ENCODE measurements at places on chromosomes 1 and 21.

DNA sequence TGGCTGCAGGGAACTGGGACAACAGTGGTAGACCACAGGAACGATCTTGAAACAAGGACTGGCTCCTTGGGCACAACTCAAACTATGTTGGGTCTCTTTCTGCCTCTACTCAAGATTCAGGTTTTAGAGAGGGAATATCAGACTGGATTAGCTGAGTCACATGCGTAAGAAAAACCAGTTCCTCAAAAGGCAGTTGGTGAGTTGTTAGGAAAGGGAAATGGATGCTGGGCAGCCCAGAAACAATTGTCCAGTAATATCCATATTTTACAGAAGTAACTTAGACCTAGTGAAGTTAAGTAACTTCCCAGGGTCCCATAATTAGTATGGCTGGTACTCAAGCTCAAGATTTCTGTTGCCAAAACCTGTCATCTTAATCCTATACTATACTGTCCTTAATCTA is 27.0 kb upstream of the TMEM39B start:
- no peak for DNase-seq

DNA sequence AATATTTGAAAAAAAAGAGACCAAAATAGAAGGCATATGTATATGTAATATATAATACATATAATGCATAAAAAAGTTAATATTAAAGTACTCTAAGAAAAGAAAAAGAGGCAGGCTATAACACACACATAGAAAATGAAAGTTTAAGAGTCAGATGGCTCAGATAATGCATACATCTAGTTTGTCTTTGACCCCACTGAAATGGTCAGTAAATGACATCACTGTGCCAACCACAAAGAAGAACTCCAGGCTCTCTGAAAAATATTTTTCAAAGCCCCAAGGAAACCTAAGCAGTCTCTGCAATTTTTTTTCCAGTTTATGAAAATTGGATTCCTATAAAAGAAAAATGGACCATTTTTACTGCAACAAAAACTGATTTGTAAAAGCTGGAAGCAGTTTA is 55.4 kb upstream of the SCYL3 start:
- DNase-seq: no peak

DNA sequence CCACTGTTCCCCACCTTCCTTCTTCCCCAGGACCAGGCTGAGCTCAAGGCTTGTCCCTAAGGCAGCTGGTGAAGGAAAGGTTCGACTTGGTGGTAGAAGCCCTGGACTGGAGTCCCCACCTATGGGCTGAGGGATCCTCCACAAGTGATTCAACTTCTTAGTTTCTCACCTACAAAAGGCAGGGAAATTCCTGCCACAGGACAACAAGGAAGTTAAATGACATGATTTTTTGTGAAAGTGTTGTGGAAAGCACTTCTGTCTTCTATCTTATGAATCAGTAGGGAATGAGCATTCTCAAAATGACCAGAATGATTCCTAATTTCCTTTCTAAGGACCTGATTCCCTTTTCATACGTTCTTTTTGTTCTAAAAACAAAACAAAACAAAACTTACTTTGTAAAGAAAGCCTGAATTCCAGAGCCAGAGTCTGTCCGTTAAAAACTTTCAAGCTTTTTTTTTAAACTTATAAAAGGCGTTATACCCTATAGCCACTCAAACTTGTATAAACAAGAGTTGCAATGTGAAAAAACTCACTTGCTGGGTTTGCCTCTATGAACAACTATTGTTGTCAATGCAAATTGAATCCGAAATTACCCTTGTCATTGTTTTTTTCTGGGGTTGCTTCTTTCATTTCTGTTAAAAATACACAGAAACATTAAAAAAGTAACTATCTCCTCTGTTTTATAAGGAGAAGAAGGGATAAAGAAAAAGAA is 12.2 kb downstream of the KCNJ15 start:
- no peak for DNase-seq

DNA sequence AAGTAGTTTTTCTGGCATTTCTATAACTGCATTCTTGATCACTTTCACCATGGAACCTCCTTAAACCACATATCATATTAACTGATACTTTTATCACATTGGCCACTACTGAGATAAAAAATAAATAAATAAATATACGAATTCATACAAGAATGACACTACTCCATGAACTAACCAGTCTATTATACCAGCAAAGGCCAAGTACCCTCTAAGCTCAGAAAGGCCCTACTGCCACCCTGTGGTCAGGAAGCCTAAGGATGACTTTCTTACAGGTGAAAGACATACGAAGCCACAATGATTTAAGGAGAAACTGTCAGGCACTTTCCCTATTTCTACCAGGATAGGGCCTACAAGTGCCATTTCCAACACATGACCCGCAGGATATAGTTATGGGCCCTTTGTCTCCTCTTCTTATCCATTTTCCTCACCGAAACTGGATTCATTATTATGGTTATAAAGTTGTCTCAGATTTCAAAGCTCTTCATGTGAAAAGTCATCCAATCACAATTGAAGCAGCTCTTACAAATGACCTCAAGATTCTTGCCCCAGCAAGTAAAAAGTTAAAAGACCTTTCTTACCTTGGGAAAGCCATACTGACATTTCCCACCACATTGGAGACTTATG is 23.9 kb downstream of the DNAJC8 start:
- peak; percentile 24 for DNase-seq

DNA sequence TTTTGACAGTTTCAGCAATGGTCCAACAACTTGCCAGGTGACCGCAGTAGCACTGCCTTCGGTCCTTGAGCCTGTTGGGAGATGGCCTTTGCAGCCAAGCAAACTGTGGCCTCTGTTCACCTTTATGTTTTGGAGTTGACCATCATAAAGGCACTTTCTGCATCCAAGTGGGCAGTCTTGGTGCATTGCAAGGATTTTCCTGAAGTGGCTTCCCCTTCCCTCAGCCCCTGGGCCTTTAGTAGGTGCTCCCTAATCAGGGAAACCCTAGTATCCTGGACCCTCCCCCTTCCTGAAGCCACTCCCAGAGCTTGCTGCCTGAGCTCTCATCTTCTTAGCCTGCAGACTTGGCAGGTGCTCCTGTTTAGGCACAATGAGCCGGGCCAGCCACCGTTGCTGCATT is 140.2 kb downstream of the TRABD2B start:
- DNase-seq: no peak

DNA sequence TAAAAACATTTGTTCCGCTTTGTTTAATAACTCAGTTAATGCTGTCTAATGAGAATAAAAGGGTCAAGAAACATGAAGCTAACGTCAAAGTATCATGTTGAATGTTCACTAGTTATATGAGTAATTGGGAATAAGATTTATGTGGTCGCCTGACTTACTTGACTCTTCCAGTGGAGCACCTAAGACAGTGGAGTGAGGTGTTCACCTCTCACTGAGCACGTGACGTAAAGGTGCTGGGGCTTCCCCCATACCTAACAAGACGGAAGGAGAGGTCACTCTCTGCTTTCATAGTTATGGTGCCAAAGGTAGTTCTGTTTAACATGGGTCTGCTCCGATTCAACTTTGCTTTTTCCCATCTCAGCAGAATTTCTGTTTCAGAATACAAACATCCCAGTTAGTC is 686 bp downstream of the KMO start:
- DNase-seq: no peak

- no peak for DNase-seq
Measured at GRCh38 chr1:5001466-5001865, 347.1 kb downstream of the AJAP1 start.

Data from AG09309 (cell line).